ENCODE measurements at places on chromosomes 7 and 10.

GRCh38 chr7:134845461-134845860 lies 66.0 kb downstream of the CALD1 start:
- no peak for DNase-seq

DNA sequence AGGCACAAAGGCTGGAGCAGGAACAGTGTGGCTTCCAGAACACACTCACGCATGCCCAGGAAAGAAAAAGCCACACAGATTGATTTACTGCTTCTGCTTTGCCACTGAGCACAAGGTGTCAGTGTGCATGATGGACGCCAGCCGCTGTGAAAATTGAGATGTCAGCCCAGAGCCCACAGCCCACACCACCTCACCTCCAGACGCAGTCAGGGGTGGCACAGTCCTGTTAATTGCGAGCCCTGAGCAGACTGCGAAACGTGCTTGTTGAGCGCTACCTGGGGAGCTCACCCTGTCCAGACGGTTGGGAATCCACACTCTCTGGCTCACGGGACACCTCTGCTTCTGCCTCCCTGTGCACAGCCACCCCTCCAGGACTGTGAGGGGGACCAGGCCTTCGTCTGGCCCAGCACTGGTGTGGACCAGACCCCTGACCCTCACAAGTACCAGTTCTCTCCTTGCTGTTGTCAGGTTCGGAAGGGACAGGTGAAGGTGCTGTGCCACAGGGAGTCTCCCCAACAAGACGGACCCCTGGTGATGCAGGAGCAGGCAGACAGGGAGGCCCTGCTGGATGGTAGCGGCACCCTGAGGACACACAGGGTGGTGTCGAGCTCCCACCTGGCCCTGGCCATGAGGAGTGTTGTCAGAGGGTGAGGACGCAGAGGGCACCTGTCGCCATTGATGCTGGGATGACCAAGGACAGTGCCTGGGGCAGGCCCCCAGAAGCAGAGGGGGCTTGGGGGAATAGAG lies 15.3 kb downstream of the RASGEF1A start:
- no peak for DNase-seq

- no peak for DNase-seq
These were observed 623 bp upstream of the CEP41 start for GRCh38 chr7:130441408-130441869.

- DNase-seq, result no peak
These were observed 31.7 kb downstream of the GALNTL5 start for GRCh38 chr7:151987748-151988529.

GRCh38 chr7:85078181-85078580 lies 108.7 kb downstream of the SEMA3D start:
- no peak for DNase-seq

DNA sequence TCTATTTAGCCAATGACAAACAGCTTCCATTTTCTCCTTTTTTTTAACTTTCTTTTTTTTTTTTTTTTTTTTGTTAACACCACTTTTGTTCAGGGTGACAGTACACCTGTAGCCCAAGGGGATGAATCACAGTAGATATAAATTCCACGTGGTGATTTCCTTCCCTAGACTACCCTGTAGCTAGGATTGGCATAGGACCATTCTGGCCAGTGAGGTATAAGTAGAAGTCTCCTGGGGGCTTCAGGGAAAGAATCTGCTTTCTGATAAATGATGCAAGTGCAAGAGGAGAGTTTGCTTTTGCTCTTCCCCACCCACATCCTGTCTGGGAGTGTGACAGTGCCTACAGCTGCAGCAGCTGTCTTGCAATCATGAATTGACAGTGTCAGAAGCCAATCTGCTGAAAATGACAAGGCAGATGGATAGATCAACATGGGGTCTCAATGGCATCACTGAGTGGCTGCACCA lies 63.2 kb upstream of the TOMM7 start:
- DNase-seq, result no peak

- DNase-seq, result no peak
These were observed 1.2 kb upstream of the DKK1 start for GRCh38 chr10:52312942-52313255.

DNA sequence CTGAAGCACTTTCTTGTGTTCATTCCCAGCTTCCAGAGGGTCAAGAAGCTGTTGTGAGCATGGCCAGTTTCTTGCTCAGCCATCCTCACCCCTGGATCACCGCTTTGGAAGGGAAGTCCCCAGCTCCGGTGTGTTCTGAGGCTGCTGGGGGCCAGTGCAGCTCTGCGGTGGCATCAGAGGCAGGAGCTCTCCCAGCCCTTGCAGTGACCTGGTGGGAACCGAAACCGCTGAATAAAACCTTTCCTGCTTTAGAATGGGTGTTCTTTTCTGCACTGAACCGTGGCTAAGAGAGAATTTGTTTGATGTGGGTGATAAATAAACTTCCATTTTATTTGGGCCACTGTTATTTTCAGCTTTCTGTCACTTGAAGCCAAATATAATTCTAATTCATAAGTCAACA lies 450.9 kb upstream of the VSTM2A start:
- DNase-seq, result no peak

DNA sequence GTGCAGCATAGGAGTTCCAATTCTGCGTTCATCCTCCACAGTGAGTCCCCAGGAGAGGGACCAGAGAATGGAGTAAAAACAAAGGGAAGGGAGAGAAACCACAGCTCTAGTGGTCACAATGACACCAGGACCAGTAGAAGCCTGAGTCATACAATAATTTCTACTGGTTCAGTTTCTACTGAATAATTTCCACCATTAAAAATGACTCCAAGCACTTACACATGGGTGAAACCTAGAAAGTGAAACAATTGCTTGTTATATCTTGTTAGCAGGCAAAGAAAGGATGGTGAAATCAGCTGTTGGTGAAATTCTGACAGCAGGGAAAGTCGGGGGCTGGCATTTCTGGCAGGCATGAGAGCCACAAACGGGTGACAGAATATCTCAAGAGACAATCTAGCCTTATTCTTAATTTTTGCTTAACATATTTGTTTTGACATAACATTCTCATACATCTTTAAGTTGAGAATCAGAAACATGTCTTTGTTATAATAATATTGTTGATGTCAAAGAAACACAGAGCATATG lies 1065.8 kb upstream of the C7orf33 start:
- DNase-seq, result no peak

DNA sequence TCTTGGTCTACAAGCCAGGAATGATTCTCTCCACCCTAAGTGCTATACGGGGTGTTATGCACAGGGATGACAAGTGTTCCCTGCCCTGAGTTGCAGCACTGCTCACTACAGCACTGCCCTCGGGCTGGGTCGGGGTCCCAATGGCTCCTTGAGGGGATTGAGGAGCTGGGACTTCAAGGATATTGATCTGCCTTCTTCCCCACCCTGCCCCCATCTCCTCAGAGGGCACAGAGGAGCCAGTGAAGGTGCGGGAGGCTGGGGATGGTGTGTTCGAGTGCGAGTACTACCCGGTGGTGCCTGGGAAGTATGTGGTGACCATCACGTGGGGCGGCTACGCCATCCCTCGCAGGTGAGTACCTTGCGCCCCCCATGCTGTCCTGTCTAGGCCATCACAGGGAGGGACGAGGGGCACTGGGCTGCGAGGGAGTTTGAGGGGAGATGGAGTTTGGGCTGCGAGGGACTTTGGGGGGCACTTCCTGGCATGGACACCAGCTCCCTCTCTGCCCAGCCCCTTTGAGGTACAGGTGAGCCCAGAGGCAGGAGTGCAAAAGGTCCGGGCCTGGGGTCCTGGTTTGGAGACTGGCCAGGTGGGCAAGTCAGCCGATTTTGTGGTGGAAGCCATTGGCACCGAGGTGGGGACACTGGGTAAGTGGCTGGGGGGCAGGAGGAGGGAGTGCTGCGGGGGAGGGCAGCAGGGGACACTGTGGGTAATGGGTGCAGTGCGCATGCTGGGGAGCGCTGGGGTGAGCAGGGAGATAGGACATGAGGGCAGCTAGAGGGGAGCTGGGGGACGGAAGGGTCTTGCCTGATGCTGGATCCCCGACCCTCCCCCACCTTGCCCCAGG lies 10.3 kb downstream of the FLNC start:
- no peak for DNase-seq

DNA sequence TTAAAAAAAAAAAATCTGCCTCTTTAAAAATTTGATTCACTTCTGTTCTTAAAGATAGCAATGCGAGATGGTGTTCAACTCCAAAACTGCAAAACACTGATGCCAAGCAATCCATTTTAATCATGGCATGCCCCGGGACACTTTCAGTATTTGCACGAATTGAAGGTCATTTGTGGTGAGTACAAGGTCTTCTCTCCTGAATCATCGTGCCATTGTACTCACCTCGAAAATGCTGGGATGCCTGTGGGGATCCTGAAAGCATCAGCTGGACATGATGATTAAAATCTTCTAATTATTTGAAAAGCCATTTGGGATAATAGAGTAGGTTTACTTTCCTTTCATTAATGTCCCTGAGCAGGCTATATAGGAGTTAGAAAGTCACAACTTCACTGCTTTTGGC lies 125.1 kb upstream of the NRP1 start:
- no peak for DNase-seq

DNA sequence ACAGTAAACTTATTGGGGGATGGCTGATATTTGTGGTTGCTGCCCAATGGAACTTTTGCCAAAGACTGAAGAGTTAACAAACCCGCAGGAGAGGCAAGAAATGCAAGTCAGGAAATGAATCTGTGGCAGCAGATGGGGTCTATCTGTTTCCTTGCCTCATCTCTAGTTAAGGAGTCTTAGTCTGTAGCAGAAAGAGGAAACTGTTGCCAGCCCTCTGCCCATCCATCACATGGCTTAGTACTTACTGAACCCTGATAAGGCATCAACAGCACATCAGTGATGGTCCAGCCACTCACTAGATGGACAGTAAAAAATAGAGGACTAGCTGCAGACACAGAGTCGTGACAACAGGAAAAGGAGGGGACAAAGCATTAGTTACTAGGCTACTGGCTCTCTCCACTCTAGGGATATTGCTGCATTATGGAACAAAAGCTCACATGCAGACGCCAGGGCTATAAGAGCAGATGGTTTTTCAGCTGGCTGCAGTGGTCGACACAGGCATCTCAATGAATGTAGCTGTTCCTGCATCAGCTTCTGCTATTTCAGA lies 614.7 kb downstream of the PARD3 start:
- no peak for DNase-seq

- DNase-seq, result no peak
These were observed 16.0 kb downstream of the MYOZ1 start for GRCh38 chr10:73625004-73625883.

DNA sequence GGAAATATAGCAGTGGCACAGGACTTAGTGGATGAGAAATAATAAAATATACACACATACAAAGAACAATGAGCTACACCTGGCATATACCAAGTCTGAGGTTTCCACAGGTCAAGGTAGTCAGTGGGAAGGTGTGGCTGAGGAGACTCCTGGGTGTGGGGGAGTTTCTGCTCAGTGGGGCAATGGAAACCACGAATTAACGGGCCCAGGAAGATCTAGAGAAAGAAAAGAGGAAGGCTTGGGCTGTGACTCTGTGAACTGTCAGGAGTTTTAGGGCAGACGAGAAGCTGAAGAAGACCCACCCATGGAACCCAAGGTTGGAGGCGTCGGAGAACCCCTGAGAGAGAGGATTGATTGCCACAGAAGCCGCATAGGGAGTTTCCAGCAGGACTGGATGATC lies 196.5 kb downstream of the HERPUD2 start:
- DNase-seq, result no peak

- DNase-seq, result no peak
These were observed 24.9 kb downstream of the EPDR1 start for GRCh38 chr7:37945336-37945735.

DNA sequence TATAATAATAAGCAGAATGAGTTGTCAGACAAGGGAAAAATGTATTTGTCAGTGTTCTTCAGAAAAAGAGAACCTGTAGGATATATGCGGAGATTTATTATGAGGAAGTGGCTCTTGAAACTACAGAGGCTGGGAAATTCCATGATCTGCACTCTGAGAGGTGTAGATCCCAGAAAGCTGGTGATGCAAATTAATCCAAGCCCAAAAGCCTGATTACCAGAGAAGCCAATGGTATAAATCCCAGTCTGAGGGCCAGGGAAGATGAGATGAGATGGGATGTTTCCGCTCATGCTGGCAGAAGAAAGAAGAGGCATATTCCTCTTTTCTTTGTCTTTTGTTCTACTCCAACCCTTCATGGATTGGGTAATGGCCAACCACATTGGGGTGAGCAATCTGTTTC lies 732.8 kb upstream of the IGFBP3 start:
- no peak for DNase-seq

DNA sequence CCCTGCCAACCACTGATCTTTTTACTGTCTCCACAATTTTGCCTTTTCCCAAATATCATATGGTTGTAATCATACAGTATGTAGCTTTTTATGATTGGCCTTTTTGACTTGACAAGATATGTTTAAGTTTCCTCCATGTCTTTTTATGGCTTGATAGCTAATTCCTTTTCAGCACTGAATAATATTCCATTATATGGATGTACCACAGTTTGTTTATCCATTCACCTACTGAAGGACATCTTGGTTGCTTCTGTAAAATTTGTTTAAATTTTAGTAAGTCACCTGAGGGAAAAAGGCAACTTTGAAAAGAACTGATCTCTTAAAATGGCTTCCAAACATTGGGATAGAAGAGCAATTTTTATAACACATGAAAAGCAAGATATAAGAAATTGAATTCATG lies 43.5 kb downstream of the ATRNL1 start:
- DNase-seq, result no peak

GRCh38 chr10:14278533-14278932 lies 52.2 kb downstream of the FRMD4A start:
- DNase-seq, result no peak

GRCh38 chr10:43945908-43946307 lies 297.2 kb upstream of the ZNF32 start:
- no peak for DNase-seq

GRCh38 chr10:77692782-77693181 lies 55.2 kb upstream of the KCNMA1 start:
- DNase-seq, result no peak

DNA sequence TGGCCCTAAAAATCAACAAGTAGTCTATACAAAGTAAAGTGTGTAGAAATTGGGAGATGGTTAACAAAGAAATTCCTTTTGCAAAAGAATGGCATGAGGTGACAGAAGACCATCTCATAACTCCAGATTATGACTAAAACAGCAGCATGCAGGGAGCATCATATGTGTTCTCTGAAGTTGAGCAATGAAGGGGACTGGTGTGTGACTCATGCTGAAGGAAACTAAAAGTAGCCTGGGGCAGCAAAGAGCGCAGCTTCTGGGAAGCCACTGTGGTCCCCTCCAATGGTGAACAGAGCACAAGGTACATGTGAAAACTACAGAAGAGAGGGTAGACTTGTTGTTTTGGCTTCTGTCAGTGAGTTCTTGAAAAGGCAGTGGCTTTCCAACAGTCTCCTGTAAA lies 133.4 kb downstream of the MACC1 start:
- no peak for DNase-seq

GRCh38 chr7:28135760-28136159 lies 44.8 kb downstream of the JAZF1 start:
- no peak for DNase-seq

All from T-helper 2 cell (primary cell).